Activated B cell treated with CpG ODN at 0.5 μM for 24 hours (primary cell): ENCODE measurements at places on chromosomes 13 and 19. TPM values are rescaled to one million over a fixed set of nuclear protein-coding genes. Genes with fewer than 3 reads are reported as not detected.
A peak's percentile ranks its signal among the peaks of the same experiment; 100 is the strongest.

- no peak for DNase-seq
These were observed 241.8 kb downstream of the PCCA start for GRCh38 chr13:100330662-100331061.

DNA sequence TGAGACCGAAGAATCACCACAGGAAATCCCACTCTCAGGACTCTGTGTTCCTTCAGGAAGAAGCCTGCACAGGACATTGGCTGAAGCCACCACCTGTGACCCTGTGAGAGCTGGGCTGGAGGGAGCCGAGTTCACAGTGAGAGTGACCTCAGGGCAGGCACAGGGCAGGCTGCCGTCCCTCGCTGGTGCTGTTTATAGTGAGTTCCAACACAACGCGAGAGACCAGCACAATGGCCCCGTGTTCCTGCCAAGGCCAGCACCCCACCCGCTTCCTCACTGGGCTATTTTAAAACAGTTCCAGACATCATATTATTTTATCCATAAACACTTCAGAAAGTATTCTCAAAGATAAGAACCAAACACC lies 18.4 kb upstream of the GAS6 start:
- no peak for DNase-seq

- no peak for DNase-seq
These were observed 11.6 kb upstream of the OR1M1 start for GRCh38 chr19:9075064-9075949.

DNA sequence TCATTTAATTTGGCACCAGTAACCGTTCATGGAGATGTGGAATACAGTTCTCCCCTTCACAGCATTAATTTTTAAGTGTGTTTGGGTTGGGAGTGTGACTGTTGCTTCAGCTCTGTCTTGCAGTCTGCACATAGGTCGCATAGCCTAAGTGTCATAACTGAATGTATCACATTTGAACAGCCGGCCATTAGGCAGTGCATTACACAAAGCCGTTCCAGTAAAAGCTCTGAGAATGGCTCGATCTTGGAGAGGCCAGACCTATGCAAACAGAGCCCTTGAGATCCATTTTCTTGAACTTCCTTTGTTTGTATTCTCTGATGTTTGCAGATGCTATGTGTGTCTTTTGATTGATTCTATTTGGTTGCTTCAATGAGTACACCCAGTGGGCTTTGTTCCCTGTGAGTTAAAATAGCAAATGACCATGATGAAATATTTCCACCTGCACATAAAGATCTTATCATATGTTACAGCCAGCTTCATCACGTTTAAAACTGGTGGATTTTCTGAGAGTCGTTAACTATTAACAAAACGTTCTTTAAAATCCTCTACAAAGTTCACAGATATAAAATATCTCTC lies 1104.9 kb upstream of the SLC10A2 start:
- DNase-seq: no peak

DNA sequence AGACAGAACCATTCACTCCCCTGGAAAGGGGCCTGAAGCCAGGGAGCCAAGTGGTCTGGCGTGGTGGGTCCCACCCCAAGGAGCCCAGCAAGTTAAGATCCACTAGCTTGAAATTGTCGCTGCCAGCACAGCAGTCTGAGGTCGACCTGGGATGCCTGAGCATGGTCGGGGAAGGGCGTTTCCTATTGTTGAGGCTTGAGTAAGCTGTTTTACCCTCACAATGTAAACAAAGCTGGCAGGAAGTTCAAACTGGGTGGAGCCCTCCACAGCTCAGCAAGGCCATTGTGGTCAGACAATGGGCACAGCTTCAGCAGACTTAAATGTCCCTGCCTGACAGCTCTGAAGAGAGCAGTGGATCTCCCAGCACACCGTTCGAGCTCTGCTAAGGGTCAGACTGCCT lies 195.6 kb upstream of the DACH1 start:
- no peak for DNase-seq

- no peak for DNase-seq
These were observed 1.2 kb downstream of the CHST8 start for GRCh38 chr19:33622809-33623511.

- no peak for DNase-seq
These were observed 41.3 kb downstream of the DPF1 start for GRCh38 chr19:38182536-38183210.

- DNase-seq: peak; percentile 71
These were observed at the start of gene ATP1A3 for GRCh38 chr19:41993612-41994483. Gene ATP1A3 (minus strand): TSS chr19:41994230. CDS start chr19:41994076, 154 bp downstream.

DNA sequence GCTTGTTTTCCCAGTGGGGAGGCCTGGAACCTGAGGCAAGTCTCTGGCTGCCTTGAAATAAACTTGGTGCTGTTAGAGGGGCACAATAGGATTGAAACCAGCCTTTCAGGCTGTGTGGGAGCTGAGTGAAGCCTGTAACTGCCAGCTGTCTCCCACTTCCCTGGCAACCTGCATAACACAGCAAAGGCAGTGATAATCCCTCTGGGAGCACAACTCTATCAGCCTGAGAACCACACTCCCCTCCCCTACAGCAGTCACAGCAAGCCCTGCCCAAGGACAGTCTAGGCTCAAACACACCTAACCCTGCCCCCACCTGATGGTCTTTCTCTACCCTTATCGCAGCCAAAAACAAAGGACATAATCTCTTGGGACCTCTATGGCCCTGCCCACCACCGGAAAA lies 683.8 kb upstream of the ATXN8OS start:
- no peak for DNase-seq

The LILRB4 gene
- 0.76 and 1.4 TPM in 2 replicates for total RNA-seq

The RFPL4AL1 gene
- total RNA-seq: not detected in 2 replicates
